IMR-90 (cell line): ENCODE measurements at places on chromosomes 7 and 10. TPM values are rescaled to one million over a fixed set of nuclear protein-coding genes. Genes with fewer than 3 reads are reported as not detected.

DNA sequence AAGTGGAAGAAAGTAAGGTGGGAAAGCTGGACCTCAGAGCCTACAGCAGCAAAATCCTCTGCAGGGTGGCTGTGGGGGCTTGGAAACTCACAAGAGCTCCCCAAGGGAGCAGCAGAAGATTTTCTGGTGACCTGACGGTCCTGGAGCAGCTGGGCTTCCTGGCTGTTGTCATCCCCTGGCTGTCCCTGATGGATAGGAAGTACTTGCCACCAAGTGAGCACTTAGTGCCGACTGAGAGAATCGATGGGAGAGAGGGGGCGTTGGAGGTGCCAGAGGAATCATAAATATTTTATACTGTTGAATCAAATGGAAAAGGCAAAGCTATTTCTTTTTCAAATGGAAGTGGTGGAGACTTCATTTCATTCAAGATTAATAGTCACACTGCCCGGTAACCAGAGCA, 167.1 kb upstream of the ITGB1 start:
- H3K27me3 ChIP-seq, result no peaks in the 10 kb centered on the region
- no peak for DNase-seq
- H3K4me3 ChIP-seq, result no peak overlapping the region
- peaks cover 26% of the 10 kb centered on the region for H3K4me1 ChIP-seq

The ECD gene
- 32.8 and 36.9 TPM in 2 replicates for total RNA-seq

DNA sequence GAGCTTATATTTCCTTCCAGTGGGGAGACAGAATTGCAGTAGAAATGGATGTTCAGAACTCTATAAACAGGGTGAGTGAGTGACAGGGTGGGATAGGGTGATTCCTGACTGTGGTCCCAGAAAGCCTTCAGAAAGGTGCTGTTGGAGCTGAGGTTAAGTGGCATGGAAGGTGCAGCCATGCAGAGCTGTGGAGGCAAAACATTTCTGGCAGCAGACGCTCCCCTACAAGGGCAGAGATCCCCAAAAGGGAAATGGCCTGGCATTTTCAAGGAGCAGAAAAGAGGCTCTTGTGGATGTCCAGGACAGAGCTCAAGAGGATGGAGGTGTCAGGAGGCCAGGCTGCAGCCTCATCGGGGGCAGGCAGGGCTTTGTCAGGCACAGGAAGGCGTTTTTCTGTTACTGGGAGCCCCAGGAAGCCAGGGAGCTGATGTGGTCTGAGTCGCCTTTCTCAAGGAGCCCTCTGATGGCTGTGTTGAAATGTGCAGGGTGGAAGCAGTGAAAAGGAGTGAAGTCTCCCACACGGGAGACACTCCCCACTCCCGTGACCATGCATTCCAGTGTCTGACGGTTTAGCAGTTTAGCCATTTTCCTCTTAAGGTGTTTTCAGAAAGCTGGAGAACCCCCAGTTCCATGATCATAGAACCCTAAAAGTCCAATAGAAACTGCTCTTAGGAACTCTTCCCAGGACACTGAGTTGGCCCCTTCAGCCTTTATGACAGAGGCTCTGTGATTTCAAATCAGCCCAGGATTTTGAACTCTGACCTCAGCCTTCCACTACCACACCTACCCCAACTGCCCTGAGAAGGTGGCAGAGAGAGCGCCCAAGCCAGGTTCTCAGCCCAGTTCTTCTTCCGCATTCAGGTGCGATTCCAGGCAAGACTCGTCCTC, 96.2 kb downstream of the C10orf105 start:
- no peak overlapping the region for H3K27ac ChIP-seq
- DNase-seq, result peak; percentile 24
- H3K36me3 ChIP-seq, result no peaks in the 10 kb centered on the region
- peaks cover 27% of the 10 kb centered on the region for H3K27me3 ChIP-seq
- no peak overlapping the region for H3K4me3 ChIP-seq

- no peaks in the 10 kb centered on the region for H3K27me3 ChIP-seq
- no peaks in the 10 kb centered on the region for H3K4me1 ChIP-seq
- no peaks in the 10 kb centered on the region for H3K36me3 ChIP-seq
- no peak overlapping the region for H3K27ac ChIP-seq
- no peak for DNase-seq
- no peak overlapping the region for H3K4me3 ChIP-seq
These were observed 233.1 kb upstream of the KLF6 start for GRCh38 chr10:4018054-4018511.

GRCh38 chr7:124322561-124322960, 289.7 kb upstream of the TMEM229A start:
- H3K27me3 ChIP-seq, result no peaks in the 10 kb centered on the region
- H3K4me1 ChIP-seq, result no peaks in the 10 kb centered on the region
- DNase-seq, result peak; percentile 17
- H3K27ac ChIP-seq, result no peak overlapping the region
- no peak overlapping the region for H3K4me3 ChIP-seq

The EPDR1 gene
- total RNA-seq, result under 0.01 TPM in 1 of 2 replicates, not detected in the other

- no peak overlapping the region for H3K4me3 ChIP-seq
- DNase-seq, result no peak
- H3K36me3 ChIP-seq, result no peaks in the 10 kb centered on the region
- no peaks in the 10 kb centered on the region; the same call in 1 of the 2 replicates for H3K27me3 ChIP-seq
- no peak overlapping the region for H3K27ac ChIP-seq
These were observed 357.1 kb upstream of the AOAH start for GRCh38 chr7:37081436-37081835.

The IGF2BP3 gene
- total RNA-seq, result 59.3 and 94.2 TPM in 2 replicates

GRCh38 chr7:13016592-13017332, 329.3 kb downstream of the ARL4A start:
- H3K4me3 ChIP-seq, result no peak overlapping the region
- no peaks in the 10 kb centered on the region for H3K27me3 ChIP-seq
- no peaks in the 10 kb centered on the region for H3K36me3 ChIP-seq

DNA sequence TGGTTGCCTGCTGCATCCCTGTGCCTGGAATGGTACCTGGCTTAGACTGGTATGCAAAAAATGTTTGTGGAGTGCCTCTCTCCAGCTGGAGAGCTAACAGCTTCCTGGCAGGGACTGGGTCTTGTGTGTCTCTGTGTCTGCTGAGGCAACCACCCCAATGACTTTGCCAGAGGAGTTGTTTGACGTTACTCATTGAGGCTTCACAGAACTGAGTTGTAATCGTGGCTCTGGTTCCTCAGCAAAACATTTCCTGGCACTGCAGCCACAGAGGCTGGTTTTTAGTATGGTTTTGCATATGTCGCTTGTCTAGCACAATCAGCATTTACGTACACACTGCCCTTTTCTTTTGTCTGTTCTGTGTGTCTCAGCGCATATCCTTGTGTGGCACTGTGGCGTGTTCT, 7.5 kb downstream of the ZNF282 start:
- DNase-seq, result peak; percentile 31
- H3K4me1 ChIP-seq, result no peaks in the 10 kb centered on the region
- peaks cover 70% of the 10 kb centered on the region for H3K36me3 ChIP-seq
- H3K27me3 ChIP-seq, result no peaks in the 10 kb centered on the region

GRCh38 chr10:71849461-71849908, 1.6 kb downstream of the PSAP start:
- no peaks in the 10 kb centered on the region for H3K36me3 ChIP-seq
- peaks cover 9% of the 10 kb centered on the region for H3K4me1 ChIP-seq
- no peak for DNase-seq
- no peak overlapping the region for H3K27ac ChIP-seq
- no peaks in the 10 kb centered on the region for H3K27me3 ChIP-seq

- no peaks in the 10 kb centered on the region for H3K27me3 ChIP-seq
- H3K27ac ChIP-seq, result peak overlapping the region; percentile 59; the same call in 1 of the 2 replicates
- H3K36me3 ChIP-seq, result no peaks in the 10 kb centered on the region
- H3K4me3 ChIP-seq, result no peak overlapping the region
- peak; percentile 78 for DNase-seq
- peaks cover 18% of the 10 kb centered on the region for H3K4me1 ChIP-seq
These were observed 423.6 kb downstream of the PHTF2 start for GRCh38 chr7:78222001-78222751.

The MCM10 gene
- 11.8 and 14.4 TPM in 2 replicates for total RNA-seq

The LIPN gene
- not detected in 2 replicates for total RNA-seq

- no peak overlapping the region for H3K27ac ChIP-seq
- no peak for DNase-seq
- no peaks in the 10 kb centered on the region for H3K4me1 ChIP-seq
- H3K36me3 ChIP-seq, result no peaks in the 10 kb centered on the region
- peaks cover 10% of the 10 kb centered on the region for H3K27me3 ChIP-seq
- no peak overlapping the region for H3K4me3 ChIP-seq
These were observed 66.4 kb downstream of the ST8SIA6 start for GRCh38 chr10:17387861-17388503.

GRCh38 chr10:6796231-6796630, 216.2 kb upstream of the PRKCQ start:
- H3K27me3 ChIP-seq, result no peaks in the 10 kb centered on the region
- H3K4me3 ChIP-seq, result no peak overlapping the region
- DNase-seq, result no peak
- H3K4me1 ChIP-seq, result no peaks in the 10 kb centered on the region

The AKR1D1 gene
- total RNA-seq, result not detected in 2 replicates

The DGKB gene
- under 0.01 TPM in 1 of 2 replicates, not detected in the other for total RNA-seq

The OR6V1 gene
- not detected in 2 replicates for total RNA-seq

DNA sequence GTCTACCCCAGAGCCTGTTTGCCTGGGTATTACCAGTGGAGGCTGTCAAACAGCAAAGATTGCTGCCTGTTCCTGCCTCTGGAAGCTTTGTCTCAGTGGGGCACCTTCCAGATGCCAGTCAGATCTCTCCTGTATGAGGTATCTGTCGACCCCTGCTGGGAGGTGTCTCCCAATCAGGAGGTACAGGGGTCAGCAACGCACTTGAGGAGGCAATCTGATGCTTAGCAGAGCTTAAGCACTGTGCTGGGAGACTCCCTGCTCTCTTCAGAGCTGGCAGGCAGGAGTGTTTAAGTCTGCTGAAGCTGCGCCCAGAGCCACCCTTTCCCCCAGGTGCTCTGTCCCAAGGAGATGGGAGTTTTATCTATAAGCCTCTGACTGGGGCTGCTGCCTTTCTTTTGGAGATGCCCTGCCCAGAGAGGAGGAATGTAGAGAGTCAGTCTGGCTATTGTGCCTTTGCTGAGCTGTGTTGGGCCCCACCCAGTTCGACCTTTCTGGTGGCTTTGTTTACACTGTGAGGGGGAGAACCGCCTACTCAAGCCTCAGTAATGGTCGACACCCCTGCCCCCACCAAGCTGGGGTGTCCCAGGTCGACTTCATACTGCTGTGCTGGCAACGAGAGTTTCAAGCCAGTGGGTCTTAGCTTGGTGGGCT, 62.2 kb downstream of the PPP1R9A start:
- no peaks in the 10 kb centered on the region for H3K4me1 ChIP-seq
- no peak overlapping the region for H3K4me3 ChIP-seq
- no peak overlapping the region for H3K27ac ChIP-seq
- H3K27me3 ChIP-seq, result no peaks in the 10 kb centered on the region
- H3K36me3 ChIP-seq, result no peaks in the 10 kb centered on the region
- no peak for DNase-seq

The MICALL2 gene
- total RNA-seq, result 6.1 and 6.6 TPM in 2 replicates

The PDE6C gene
- not detected in 2 replicates for total RNA-seq

GRCh38 chr7:78783179-78783962, 670.1 kb downstream of the MAGI2 start:
- H3K27me3 ChIP-seq, result no peaks in the 10 kb centered on the region
- H3K27ac ChIP-seq, result no peak overlapping the region
- no peaks in the 10 kb centered on the region for H3K4me1 ChIP-seq
- H3K4me3 ChIP-seq, result no peak overlapping the region
- no peak for DNase-seq
- no peaks in the 10 kb centered on the region for H3K36me3 ChIP-seq

DNA sequence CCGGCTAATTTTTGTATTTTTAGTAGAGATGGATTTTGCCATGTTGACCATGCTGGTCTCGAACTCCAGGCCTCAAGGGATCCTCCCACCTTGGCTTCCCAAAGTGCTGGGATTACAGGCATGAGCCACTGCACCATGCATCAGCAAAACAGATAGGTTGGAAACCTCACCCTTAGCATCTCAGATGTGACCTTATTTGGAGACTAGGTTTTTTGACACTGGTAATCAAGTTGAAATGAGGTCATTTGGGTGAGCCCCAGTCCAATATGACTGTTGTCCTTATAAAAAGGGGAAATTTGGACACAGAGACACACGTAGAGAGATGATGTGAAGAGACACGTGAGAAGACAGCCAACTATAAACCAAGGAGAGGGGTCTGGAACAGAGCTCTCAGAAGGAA, 42.5 kb upstream of the TPST1 start:
- H3K4me3 ChIP-seq, result no peak overlapping the region
- H3K27ac ChIP-seq, result no peak overlapping the region
- H3K4me1 ChIP-seq, result peaks cover 3% of the 10 kb centered on the region
- no peaks in the 10 kb centered on the region for H3K27me3 ChIP-seq

- H3K27ac ChIP-seq, result no peak overlapping the region
- H3K36me3 ChIP-seq, result no peaks in the 10 kb centered on the region
- peaks cover 25% of the 10 kb centered on the region for H3K27me3 ChIP-seq
- peak overlapping the region; percentile 79 for H3K4me3 ChIP-seq
- H3K4me1 ChIP-seq, result peaks cover 5% of the 10 kb centered on the region
These were observed 645 bp downstream of the SLC26A4 start for GRCh38 chr7:107661081-107661864.

DNA sequence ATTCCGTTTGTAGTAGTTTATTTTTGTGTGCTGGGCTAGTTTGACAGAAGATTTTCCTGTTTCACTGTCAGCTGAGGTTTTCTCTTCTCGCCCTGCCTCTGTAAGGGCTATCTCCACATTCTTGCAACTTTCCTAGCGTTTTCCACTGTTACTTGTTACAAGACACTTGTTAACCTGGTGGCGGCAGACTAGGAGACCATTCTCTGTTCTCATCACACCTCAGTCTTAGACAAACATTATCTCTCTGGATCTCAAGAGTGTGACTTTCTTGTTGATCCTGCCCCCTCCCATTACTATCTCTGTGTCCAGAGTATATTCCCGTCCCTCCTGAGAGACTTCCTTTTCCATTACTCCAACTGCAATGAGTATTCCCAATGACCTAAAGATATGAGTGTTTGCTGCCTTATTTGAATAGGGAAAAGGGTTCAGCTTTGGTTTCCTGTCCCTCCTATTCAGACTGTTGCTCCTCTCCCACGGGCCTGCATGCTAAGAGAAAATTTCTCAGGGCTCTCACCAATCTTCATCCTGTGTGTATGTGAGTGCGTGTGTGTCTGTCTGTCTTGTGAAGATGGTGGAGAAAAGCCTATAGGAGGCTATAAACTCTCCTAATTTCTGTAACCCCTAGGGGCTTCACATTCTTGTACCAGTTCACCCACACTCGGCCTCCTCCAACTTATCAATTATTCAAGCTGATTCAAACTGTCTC, 722.4 kb upstream of the POT1 start:
- no peaks in the 10 kb centered on the region for H3K36me3 ChIP-seq
- H3K27ac ChIP-seq, result no peak overlapping the region
- H3K4me3 ChIP-seq, result no peak overlapping the region
- no peaks in the 10 kb centered on the region for H3K27me3 ChIP-seq

The UNC5B gene
- total RNA-seq, result 1.4 and 1.6 TPM in 2 replicates

DNA sequence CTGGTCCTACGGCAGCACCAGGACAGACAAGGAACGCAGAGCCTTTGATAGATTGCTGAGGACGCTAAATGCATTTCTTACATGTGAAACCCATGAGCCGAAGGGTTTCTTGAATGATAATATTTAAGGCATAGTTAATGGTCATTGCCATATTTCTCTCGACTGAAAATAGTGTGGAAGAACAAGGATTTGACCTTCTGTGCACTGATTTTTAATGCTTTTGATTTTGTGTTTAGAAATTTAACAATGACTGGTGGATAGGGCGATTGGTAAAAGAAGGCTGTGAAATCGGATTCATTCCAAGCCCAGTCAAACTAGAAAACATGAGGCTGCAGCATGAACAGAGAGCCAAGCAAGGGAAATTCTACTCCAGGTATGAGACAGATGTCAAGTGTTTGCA, 150.8 kb downstream of the NSUN6 start:
- DNase-seq, result no peak
- H3K27ac ChIP-seq, result no peak overlapping the region
- peaks cover 6% of the 10 kb centered on the region for H3K4me1 ChIP-seq
- H3K4me3 ChIP-seq, result no peak overlapping the region
- no peaks in the 10 kb centered on the region for H3K36me3 ChIP-seq

- DNase-seq, result peak; percentile 88
- H3K27ac ChIP-seq, result no peak overlapping the region; the same call in 1 of the 2 replicates
- H3K27me3 ChIP-seq, result no peaks in the 10 kb centered on the region
- H3K4me3 ChIP-seq, result peak overlapping the region; percentile 27; the same call in 1 of the 2 replicates
- peaks cover 7% of the 10 kb centered on the region for H3K4me1 ChIP-seq
- no peaks in the 10 kb centered on the region for H3K36me3 ChIP-seq
These were observed 222.0 kb downstream of the TWIST1 start for GRCh38 chr7:18895456-18895855.
